ENCODE measurements at places on chromosomes 12 and 14. TPM values are rescaled to one million over a fixed set of nuclear protein-coding genes. Genes with fewer than 3 reads are reported as not detected.

The RBP5 gene
- total RNA-seq: 2.1 TPM

GRCh38 chr12:1319212-1319611 lies 275.2 kb downstream of the FBXL14 start:
- DNase-seq: no peak

- peak; percentile 66 for DNase-seq
These were observed 120.1 kb upstream of the MAX start for GRCh38 chr14:65222440-65222858.

DNA sequence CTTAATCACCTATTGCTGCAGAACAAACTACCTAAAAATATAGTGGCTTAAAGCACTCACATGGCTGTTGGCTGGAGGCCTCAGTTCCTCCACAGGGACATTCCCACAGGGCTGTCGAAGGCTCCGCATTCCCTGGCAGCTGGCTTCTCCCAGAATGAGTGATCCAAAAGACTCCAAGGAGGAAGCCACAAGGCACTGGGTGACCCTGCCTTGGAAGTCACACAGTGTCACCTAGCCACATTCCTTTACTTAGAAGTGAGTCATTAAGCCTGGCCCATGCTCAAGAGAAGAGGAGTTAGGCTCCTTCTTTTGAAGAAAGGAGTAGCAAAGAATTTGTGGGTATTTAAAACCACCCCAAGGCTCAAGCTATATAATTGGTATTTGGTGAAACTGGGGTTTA lies 63.9 kb upstream of the MAP1LC3B2 start:
- DNase-seq: no peak
